Head of caudate nucleus (tissue), 42 donors: ENCODE measurements at places on chromosomes 1 and 21.

DNA sequence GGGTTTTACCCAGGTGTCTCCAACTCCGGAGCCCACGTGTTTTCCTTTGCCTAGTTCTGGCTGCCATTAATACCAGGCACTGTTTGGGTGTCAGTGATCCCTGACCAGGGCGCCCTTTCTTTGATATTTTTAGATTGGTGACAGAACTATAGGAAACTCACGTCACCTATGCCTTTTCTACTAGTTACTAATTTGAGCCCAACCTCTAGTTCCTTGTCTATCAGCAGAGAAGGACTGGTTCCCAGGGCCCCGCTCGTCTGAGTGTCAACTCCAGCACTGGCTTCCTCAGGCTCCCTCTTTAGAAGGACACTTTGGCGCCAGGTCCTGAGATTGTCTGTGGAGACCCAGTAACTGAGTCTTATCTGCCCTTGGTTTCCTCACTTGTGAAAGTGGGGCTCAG, 9.4 kb downstream of the MFN2 start:
- no peak for DNase-seq

- no peak for DNase-seq
Measured at GRCh38 chr21:34372321-34372720, 3.0 kb upstream of the SMIM11 start.

GRCh38 chr1:179767996-179768395, 24.9 kb downstream of the FAM163A start:
- no peak for DNase-seq

DNA sequence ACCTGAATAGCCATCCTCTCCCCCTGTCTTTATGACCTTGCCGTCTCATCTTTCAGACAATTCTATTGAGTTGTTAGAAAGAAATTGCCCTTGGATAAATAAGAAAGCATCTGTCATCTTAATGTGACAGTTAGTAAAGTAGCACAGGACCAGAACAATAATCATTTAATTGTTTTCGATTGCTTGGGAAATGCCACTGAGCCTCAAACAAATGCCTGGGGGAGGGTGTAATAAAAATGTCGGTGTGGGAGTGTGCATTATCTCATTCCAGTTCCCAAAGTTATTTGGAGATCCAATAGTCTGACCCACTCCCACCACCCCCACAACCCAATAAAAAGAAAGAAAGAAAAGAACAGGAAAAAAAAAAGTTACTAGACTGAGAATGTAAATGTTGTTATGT, 509.3 kb upstream of the LRRC7 start:
- DNase-seq = no peak

GRCh38 chr1:46532498-46533178, 18.8 kb downstream of the KNCN start:
- peak; percentile 83 for DNase-seq

GRCh38 chr1:43971336-43971980, 1.6 kb downstream of the DPH2 start:
- no peak for DNase-seq

DNA sequence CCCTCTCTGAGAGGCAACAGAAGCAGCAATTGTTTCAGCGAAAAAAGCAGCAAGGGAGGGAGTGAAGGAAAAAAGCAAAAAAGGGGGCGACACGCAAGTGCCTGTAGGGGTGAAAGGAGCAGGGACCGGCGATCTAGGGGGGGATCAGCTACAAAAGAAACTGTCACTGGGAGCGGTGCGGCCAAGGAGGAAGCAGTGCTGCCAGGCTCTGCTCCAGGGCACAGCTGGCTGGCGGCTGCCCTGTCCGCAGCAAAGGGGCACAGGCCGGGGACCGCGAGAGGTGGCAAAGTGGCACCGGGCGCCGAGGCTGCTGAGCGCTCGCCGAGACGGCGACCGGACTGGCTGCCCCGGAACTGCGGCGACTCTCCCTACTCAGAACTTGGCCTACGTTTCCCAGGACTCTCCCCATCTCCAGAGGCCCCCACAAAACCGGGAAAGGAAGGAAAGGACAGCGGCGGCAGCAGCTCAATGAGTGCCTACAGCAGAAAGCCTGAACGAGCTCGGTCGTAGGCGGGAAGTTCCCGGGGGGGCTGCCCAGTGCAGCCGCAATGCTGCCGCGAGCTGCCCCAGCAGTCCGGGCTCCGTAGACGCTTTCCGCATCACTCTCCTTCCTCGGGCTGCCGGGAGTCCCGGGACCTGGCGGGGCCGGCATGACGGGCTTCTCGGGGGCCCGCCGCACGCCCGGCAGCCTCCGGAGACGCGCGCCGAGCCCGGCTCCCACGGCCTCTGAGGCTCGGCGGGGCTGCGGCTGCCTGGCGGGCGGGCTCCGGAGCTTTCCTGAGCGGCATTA, 1.0 kb upstream of the CDKN2C start:
- DNase-seq = peak; percentile 50
